Caudate nucleus (tissue), 63 donors: ENCODE measurements at places on chromosomes 4 and X.

DNA sequence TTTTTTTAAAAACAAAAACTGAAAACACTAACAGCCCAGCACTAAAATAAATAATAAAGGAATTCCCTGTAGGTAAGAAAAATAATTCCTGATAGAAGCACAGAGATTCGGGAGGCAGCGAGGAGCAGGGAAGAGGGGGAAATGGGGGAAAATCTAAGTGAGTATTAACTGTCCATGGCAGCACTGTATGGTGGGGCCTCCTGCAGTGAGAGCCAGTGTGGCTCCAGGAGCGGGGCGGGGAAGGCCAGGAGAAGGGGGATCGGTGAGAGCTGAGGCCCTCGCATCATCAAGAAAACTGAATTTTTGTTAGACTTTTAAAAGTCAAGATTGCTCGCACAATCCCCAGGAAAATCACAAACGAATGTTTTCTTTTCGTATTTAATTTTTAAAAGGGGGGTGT, 14.1 kb downstream of the RNF212 start:
- no peak for DNase-seq

DNA sequence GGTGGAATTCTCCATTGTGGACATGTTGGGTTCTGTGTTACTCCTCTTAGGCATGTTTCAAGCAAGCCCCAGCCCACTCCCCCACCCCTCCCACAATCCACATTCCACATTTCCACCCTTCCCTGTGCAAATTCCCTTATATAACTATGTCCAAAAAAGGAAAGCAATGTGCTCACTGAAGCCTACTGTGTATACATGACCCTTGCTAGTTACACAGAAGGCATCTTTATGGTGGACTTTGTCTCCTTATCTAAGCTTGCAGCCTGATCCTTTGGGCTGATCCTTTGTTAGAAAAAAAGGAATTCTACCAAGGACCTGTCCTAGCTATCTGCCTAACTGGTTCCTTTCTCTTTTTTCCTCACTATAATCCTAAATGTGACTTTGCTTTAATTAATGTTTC, 796.8 kb downstream of the NLGN4X start:
- no peak for DNase-seq

- DNase-seq: peak; percentile 17
Observed at GRCh38 chrX:71439896-71440295, 73.7 kb downstream of the TAF1 start.

- DNase-seq: no peak
Observed at GRCh38 chr4:102761296-102761701, 531 bp upstream of the MANBA start.

DNA sequence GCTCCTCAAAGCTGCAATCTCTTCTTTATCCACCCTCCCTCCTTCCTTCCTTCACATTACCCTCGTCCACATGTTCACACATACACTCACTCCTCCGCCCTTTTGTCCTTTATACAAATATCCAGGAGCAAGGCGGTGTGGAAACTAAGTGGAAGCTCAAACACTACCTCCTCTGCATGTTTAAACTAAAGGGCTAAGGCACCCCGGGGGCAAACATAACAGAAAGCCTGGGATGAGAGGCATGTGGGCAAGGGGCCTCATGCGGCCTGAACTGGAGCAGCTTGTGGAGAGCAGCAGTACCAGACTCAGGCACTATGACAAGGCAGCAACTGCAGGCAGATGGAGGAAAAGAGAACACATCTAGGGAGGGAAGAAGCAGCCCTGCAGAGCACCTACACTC, 9.5 kb downstream of the MAB21L2 start:
- DNase-seq: no peak

- no peak for DNase-seq
Observed at GRCh38 chr4:6701371-6701770, 7.7 kb downstream of the S100P start.

DNA sequence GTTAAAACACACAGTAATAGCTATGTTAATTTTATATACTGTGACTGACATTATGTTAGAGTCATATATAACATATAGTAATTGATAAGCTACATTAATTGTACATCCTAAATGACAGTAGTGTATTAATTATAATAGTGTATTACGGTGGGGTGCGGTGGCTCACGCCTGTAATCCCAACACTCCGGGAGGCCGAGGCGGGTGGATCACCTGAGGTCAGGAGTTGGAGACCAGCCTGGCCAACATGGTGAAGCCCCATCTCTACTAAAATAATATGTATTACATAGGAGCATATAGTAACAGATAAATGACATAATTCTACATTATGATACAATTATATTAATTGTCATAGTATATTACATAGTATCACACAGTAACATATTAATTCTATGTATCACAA, 12.2 kb downstream of the ASMTL start:
- no peak for DNase-seq

DNA sequence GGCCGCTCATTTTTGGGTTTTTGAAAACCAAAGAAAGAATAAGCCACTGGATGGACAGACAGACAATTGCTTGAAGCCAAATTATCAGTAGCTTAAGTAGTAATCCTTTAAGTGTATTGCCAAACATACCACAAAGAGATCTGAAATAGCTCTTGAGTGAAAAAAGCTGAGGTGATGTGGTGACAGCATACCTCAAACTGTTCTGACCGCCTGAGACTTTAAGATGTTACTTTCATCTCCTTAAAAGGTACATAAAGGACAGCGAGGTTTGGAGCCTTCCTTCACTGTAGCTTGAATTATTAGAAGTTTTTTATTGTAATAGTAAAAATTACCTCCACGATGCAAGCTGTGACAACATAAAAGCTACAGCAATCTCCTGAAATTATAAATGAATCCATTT, 271.5 kb upstream of the FAM241A start:
- no peak for DNase-seq

- no peak for DNase-seq
Observed at GRCh38 chrX:17738737-17739535, 1.6 kb downstream of the SCML1 start.

DNA sequence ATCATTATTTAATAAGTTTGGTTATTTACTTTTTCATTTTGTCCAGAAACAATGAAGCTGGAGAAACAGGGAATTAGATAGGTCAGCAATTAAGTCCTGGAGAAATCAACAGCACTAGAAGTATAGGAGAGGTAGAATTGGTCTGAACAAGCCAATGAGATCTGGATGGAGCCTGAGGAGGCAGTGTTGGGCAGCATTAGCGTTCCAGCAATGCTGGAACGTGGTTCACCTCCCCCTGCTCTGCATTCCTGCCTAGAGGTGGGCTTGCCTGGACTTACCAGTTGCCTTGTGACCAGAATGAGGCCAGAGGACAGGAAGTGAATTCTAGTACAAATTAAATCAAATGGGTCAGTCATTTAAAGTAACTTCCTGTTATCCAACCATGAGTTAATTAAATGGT, 4.6 kb downstream of the RASSF6 start:
- no peak for DNase-seq

DNA sequence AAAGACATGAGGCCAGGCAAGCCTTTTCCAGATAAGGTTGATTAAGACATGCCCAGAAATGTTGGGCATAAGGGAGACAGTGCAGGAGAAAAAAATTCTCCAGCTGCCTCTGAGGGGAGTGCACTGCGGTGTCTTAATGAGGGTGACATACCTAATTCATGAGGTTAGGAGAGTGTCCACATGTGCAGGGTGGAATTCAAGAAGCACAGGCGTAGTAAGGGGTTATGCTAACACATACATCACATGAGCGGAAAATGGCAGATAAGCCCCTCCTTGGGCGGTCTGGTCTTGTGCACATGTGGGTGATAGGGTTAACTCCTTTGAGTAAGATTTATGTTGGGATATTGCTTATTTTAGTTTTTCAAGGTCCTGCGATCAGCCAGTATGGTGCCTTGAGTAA, 122.4 kb downstream of the PHKA2 start:
- no peak for DNase-seq

DNA sequence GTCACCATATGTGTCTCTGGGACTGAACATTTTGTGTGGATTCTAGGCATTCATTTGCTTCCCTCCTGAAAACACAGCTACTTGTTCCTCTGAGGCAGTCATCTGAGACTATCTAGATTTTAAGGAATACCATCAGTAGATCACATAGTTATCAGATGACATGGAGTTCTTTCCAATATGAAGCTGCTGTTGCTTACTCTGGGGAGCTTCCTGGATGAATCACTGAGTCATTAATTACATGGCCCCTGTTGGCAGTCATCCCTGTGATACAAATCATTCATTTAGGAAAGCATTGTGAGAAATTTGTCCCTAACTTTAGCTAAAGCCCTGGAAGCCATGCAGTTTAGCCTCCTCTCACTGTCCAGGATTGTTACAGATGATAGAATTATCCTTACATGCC, 98.2 kb upstream of the ARSJ start:
- DNase-seq: no peak

GRCh38 chrX:39163581-39164126, 362.4 kb downstream of the MID1IP1 start:
- DNase-seq: no peak

DNA sequence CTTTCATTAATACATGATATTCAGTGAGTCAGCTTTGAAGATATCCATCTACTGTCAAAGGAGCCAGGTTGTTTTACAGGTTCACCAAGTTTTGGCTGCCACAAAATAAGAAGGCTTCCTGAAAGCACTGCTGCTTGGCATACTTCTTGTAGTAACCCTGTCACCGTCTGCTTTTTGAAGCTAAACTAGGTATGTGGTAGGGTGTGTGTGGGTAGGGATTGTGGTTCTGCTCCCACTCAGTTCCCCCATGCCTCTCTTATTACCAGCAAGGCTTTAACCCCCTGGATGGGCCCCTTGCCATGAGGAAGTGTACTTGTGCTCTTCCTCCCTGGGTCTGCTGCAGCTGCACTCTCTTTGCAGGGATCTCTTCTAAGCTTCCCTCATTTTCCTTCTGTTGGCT, 191.2 kb downstream of the BANK1 start:
- no peak for DNase-seq

DNA sequence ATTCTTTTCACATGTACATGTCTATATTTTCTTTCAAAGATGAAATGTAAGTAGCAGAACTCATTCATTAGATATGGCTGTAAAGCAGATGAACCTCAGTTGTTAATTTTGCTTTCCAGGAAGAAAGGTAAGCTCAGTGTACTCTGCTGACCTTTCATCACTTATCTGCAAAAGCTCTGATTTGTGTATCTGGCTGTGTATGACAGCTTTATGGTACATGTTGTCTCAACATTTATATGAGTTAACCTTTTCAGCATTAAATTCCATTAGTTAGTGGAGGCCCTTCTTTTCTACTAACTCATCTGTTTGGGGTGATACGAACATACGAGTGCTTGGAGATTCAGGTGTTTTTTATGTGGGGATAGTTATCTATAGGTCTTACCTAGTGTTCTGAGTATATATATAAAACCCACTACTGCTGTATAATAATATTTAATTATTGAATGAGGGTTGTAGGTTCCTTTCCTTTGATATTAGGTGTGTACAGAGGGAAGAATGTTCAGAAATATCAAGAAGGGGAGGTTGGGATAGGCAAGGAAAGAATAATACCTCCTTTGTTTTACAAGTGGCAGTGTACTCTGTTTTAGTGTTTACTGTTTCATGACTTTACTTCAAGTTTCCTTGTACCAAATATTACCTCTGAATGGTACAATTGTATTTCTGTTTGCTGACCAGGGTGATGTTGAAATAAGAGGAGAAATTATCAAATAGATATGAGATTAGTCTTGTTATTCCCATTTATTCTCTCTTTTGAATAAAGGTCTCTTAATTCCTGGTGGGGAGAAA, 395.5 kb downstream of the ARHGAP24 start:
- no peak for DNase-seq
